NCI-H2081 treated with DMSO at 0.1 percent for 48 hours (cell line): ENCODE measurements at places on chromosomes 2 and 18.

DNA sequence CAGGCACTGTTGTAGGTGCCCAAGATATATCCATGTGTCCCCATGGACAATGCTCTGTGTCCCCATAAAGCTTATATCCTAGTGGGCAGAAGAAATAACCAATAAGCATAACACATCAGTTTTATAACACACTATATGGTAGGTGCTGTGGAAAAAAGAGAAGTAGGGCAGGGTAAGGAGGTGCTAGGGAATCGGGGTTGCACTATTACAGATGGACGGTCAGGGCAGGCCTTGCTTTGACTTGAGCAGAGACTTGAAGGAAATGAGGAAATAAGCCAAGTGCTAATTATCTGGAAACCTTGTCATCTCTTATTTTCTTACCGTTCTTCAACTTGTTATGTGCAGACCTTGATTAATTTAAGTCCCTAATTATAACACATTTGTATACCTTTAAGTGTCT lies 82.0 kb downstream of the PHLPP1 start:
- no peak for DNase-seq

- DNase-seq = no peak
Measured at GRCh38 chr18:45328811-45329210, 286.5 kb upstream of the SLC14A2 start.

GRCh38 chr18:6992761-6993160 lies 124.8 kb downstream of the LAMA1 start:
- no peak for DNase-seq

- DNase-seq = no peak
Measured at GRCh38 chr18:5543036-5543680, 639 bp downstream of the EPB41L3 start.

GRCh38 chr18:36620788-36621187 lies 208.0 kb downstream of the TPGS2 start:
- DNase-seq = no peak

DNA sequence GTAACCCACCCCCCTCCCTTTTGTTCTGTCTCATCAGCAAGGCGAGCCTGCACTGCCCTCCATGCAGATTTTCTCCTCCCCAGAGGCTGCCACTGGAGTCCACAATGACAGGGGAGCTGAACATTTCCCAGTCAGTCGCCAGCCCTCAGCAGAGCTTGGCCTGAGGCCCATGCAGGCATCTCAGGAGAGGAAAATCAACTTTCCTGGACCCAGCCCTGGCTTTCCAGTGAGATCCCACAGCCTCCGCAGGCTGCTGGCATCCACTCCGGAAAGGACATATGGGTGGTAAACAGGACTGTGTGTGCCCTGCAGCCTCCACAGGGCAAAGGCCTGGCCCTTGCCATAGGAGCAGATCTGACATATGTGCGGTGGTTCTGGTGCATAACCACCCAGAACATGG lies 253.8 kb downstream of the TNS1 start:
- no peak for DNase-seq

GRCh38 chr2:57720728-57721627 lies 325.6 kb upstream of the VRK2 start:
- DNase-seq = peak; percentile 18

GRCh38 chr18:5893956-5894610 lies 1.2 kb downstream of the TMEM200C start:
- no peak for DNase-seq

DNA sequence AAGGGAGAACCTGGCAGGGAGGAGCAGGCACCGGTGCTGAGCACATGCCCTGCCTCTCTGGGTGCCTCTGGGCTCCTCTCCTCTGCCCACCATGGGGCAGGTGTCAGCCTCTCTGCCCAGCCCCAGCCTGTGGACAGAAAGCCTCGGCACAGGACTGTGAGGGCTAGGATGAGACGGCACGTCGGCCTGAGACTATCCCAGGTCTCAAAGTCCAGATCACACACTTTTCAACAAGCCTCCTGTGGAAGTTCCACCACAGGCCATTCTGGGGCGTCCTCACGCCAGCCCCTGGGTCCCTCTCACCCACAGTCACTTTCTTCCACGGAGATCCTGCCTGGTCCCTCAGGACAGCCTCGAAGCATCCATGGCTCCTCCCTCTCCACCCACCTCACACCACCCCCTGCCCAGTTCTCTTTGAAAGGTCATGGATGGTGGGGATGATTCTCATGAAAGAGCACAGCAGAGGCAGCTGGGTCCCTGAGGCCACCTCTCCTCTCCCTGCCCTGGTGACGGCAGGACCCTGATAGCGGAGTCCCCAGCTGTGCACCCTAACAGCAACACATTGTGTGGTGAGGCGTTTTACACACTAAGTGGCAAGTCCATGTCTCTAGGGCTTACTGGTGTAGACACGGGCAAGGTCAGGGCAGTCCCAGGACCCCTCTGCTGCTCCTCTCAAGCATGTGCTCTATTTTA lies 569.4 kb upstream of the SALL3 start:
- DNase-seq = no peak

- DNase-seq = no peak
Measured at GRCh38 chr2:88492002-88492401, 39.5 kb upstream of the FOXI3 start.

- no peak for DNase-seq
Measured at GRCh38 chr2:186670831-186671230, 23.0 kb upstream of the FAM171B start.

GRCh38 chr2:128442891-128443302 lies 124.2 kb upstream of the HS6ST1 start:
- no peak for DNase-seq

- DNase-seq = no peak
Measured at GRCh38 chr2:158501301-158501700, 44.5 kb downstream of the PKP4 start.

- no peak for DNase-seq
Measured at GRCh38 chr18:74006143-74006542, 141.5 kb downstream of the FBXO15 start.

DNA sequence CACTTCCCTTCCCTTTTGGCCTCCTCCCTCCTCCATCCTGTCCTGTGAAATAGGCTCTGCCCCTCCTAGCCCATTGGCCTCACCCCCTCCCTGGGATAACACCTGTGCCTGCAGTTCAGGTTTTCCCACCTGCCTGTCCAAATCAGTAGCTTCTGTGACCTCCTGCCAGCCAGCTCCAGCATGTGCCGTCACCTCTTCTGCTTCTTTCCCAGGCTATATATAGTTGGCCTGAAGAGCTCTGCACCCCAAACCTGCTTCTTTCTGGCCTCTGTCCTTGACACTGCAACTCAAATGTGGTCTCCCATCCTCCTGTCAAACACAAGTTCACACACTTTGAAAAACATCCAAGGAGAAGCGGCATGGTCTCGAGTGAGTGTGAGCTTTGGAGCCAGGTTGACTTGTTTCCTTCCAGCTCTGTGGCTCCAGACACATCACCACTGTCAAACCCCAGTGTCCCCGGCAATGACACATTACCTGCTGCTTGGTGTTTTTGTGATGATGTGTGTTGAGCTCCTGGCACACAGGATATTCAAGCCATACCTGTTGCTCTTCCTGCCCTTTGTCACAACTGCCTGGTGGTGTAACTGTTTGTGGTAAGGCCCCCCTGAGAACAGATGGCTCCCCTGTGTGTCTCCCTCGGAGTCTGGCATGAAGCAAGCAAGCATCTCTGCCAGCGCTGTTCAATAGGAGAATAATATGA lies 143.6 kb upstream of the DAPL1 start:
- no peak for DNase-seq

DNA sequence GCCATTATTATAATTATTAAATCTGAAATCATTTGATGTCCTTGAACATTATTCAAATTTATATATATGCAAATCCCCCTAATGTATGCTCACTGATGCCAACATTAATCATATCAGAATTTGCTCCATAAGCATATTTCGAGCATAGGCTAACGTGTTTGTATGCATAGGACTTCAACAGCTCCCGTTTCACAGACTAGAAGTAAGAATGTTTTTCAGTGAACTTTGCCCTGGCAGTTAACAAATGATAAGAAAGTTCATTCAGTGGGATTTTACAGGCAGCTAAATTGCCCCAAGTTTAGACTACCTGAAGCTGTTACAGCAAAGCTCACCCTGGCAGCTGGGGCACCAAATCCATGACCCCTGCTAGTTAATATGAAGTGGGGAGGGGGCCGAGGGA lies 272.0 kb downstream of the LNPK start:
- DNase-seq = no peak

GRCh38 chr2:64086347-64087082 lies 57.7 kb downstream of the PELI1 start:
- DNase-seq = no peak

DNA sequence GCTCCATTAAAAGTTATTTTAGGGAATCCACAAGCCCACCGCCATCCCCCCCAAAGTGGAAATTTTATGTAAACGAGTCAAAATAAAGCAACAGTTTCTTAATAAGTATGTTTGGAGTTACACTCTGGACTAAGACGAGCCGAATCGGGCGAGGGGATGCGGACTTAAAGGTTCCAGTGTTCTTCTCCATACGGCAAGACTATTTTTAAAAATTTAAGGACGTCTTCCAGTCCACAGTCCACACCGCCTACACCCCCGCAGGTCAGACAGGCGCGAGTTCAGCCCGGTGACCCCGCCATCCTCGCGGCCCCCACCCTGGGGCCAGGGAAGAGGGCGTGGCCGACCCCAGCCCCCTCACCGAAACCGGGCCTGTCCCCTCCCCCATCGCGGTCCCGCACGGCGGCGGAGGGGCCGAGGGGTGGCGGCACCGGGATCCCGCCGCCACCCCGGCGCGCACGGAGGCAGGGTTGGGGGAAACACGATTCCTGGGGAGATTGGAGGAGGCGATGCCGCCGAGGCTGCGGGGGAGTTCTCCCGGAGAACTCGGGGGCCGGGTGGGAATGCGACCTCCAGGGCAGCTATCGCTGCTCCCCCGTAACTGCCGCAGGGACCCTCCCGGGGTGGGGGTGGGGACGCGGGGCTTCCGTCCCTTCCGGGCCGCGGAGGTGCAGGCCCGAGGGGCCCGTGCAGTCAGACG lies 24.5 kb upstream of the SMAD7 start:
- no peak for DNase-seq

- no peak for DNase-seq
Measured at GRCh38 chr18:4842287-4842686, 354.8 kb downstream of the AKAIN1 start.

- no peak for DNase-seq
Measured at GRCh38 chr2:135563793-135564192, 32.5 kb downstream of the R3HDM1 start.

DNA sequence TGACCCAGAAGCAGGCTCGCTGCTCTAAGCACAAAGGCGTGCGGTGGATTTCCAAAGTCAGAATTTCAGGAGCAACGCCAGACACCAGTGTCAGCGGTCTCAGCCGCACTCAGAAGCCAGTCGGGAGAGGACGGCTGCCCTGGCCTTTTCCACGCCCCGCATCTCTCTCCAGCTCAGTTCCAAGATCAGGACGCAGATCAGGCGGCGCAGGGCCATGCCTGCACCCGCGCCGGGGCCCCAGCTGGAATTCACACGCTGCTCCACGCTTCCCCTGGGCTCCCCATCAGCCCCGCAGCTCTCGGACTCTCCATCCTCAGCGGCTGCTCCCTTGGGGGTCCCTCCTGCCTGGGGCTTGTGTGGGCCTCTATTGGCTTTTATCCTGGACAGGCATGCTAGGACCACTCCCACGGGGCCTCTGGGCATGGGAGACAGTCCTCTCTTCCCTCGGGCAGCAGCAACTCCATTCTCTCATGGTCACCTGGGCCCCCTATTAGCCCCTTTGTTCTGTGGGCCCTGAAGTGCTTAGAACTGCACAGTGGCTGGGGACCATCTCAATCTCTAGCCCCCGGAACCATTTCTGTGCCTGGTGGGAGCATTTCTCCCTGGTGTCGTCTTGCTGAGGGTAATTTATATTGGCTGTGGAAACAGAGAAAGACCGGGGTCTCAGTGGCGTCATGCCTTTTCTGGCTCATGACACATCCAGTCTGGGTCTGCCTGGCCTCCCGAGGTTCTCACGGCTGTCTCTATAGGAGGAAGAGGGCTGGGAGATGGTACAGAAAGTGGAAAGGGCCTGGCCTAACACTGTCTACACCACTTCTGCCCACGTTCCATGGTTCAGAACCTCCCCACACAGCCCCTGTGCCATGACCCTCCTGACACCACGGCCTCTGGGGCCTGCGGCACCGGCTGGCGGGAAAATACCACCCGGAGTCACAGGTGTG lies 14.9 kb upstream of the TMEM18 start:
- DNase-seq = no peak

- DNase-seq = no peak
Measured at GRCh38 chr2:40758401-40759155, 306.7 kb upstream of the SLC8A1 start.

GRCh38 chr2:55277310-55277709 lies 8.3 kb upstream of the MTIF2 start:
- no peak for DNase-seq

DNA sequence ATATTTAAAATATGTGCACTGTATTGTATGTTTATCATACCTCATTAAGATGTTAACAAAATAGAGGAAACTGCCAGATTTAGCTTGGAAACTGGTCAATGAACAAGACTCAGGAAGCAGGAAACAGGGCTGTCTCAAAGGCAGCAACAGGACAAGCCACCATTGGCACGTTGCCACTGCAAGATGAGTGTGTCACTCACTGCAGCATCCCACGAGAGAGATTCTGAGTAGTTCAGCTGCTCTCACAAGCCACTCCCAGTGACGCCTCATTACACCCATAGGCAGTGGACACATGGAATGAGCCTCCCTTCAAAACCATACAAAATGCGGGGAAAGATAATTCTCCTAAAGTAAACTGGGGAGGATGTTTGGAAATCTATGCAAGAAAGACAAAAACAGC lies 181.9 kb upstream of the DLGAP1 start:
- no peak for DNase-seq

DNA sequence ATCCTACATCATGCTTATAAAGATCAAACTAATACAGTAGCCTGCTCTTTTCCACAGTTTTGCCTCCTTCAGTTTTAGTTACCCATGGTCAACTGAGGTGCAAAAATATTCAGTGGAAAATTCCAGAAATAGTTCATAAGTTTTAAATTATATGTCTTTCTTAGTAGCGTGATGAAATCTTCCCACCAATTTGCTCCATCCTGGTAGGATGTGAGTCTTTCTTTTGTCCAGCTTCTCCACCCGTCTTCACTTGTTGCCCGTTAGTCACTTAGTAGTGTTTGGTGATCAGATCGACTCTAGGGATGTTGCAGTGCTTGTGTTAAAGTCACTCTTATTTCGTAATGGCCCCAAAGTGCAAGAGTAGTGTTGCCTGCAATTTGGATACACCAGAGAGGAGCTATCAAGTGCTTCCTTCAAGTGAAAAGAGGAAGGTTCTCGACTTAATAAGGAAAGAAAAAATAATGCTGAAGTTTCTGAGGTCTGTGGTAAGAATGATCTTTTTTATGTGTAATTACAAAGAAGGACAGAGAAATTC lies 57.0 kb downstream of the CEP192 start:
- no peak for DNase-seq

GRCh38 chr18:22657619-22658018 lies 239.9 kb upstream of the CTAGE1 start:
- no peak for DNase-seq

DNA sequence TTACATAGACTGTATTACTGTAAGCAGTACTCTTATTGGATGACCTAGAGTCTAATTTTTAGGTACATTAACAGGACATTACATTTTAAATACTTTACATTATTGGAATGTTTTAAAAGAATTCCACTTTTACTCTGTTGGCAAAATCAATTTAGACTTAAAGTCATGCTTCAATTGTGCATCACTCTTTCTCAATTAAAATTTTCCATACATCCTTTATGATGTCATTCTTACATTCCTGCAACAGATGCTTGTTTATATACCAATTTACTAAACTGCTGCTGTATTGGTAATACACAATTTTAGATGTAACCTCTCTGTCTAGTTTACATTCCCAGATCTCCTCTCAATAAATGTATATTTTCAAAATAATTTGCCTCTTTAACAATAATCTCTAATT lies 440.1 kb downstream of the ZEB2 start:
- no peak for DNase-seq
